Activated B cell treated with CpG ODN at 0.5 μM for 24 hours (primary cell): ENCODE measurements at places on chromosomes 3 and 15. TPM values are rescaled to one million over a fixed set of nuclear protein-coding genes. Genes with fewer than 3 reads are reported as not detected.
A peak's percentile ranks its signal among the peaks of the same experiment; 100 is the strongest.

DNA sequence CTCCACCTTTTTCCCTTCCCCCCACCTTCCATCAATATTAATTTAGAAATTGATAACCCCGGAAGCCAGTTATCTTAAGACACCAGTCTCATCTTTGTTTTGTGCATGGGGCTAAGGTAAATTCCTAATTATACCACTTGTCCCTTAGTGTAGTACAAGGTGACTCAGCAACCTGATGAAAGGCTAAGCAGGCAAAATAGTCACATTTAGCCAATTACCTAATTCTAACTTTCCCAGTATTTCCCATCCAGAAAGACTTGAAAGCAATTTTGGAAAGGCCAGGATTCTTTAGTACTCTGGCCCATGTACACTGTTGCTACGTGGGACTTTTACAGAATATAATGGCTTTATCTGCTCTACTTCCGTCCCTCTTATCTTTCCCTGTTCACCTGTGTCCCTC lies 72.6 kb downstream of the SETD5 start:
- DNase-seq: no peak

GRCh38 chr3:31013843-31014242 lies 119.4 kb upstream of the GADL1 start:
- DNase-seq: no peak

The GP9 gene
- total RNA-seq: not detected in 2 replicates

The CTXND1 gene
- total RNA-seq: not detected in 2 replicates

DNA sequence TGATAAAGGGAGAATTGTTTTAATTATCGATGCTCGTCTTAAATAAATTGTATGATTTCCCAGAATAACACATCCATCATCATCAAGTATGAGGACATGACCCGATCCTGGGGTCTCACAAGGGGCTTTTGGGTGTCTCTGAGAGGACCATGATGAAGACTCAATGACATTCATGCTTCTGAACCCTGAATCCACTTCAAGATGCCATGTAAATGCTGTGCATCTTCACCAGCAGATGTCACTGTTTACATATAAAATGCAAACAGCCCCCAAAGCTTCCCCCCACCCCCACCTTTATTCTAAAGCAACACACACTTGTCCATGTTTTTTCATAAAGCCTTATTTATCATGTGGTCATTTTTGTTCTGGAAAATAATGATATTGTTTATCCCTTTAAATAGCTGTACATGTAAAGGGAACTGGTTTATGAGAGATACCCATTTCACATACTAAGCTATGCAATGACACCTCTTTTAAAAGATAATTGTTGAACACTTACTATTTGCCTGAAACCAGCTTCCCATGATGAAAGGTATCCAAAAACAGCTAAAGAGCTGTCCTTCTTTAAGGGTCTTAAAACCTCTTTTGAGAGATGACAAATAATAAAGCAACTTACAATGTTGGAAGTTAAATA lies 69.7 kb upstream of the UBE3A start:
- DNase-seq: no peak

GRCh38 chr3:133206921-133207320 lies 168.7 kb downstream of the TMEM108 start:
- DNase-seq: no peak

The SOX14 gene
- total RNA-seq: not detected in 2 replicates

The ADAMTS7 gene
- 12.0 and 14.1 TPM in 2 replicates for total RNA-seq

GRCh38 chr15:29134239-29134638 lies 135.4 kb downstream of the NSMCE3 start:
- DNase-seq: no peak

DNA sequence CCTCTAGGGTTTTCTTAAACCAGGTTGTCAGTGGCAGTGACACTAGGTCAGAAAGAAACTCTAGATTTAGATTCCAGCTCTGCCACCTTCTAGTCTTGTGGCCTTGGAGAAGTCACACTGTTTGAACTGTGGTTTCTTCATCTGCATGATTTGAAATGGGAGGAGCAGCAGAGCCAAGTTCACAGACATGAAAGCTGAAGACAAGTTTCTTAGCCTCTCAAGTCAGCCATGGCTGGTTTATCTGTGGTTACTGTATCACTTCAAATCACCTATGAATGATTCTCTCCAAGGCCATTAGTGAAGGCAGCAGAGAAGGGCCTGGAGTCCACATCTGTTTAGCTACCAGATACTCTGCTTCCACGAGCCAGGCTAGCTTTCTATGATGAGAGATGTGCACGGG lies 15.6 kb downstream of the CLEC3B start:
- DNase-seq: no peak

The ITIH1 gene
- 0.42 and 0.80 TPM in 2 replicates for total RNA-seq

DNA sequence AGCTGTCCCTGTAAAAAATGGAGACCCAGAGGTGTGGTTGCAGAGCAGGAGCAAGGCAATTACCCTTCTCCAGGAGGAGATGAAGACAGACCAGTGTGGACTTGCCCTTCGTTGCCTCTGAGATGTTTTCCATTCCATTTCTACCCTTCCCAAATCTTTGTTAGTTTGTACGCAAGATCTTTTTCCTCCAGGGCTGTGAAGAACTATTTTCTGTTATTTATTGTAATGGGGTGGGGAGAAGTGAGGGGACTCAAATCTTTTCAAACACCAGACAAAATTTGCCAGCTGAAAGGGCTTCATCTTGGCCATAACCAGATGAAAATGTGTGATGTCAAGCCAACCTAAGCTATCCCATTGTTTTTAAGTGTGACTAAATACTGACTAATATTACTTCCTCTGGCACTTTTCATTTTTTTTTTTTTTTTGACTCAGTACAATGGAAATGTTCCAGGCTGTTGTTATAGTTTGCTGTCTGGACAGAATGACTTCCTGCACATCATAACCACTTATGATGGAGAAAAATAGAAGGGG lies 271.3 kb upstream of the TPRG1 start:
- DNase-seq: no peak

The CADPS gene
- total RNA-seq: 0.05 TPM in 1 of 2 replicates, not detected in the other

DNA sequence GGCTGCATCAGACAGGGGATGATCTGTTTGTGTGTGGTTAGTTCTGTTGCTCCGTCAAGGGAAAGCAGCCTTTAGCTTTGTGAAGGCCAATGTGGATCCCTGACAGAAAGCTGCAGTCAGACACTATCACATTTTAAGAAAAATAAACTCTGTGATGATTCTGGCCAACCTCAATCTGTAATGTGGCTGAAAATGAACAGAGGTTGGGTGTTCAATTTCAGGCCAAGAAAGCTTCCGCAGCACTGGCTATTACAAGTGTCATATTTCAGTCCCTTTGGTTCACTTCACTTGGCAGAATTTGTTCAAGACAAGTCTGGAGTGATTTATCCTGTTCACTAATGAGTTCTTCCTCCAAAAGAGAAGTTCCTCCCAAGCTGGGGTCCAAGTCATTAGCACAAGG lies 571.8 kb upstream of the IL12A start:
- DNase-seq: no peak

GRCh38 chr3:32238453-32239306 lies at the start of gene CMTM8:
TSS of gene CMTM8 (plus strand) at chr3:32238680. CDS start at chr3:32238973, 293 bp downstream.
- DNase-seq: peak; percentile 45

The ILDR1 gene
- 1.3 and 1.4 TPM in 2 replicates for total RNA-seq
